GM04503 (cell line): ENCODE measurements at places on chromosomes 6 and 20.
A peak's percentile ranks its signal among the peaks of the same experiment; 100 is the strongest.

DNA sequence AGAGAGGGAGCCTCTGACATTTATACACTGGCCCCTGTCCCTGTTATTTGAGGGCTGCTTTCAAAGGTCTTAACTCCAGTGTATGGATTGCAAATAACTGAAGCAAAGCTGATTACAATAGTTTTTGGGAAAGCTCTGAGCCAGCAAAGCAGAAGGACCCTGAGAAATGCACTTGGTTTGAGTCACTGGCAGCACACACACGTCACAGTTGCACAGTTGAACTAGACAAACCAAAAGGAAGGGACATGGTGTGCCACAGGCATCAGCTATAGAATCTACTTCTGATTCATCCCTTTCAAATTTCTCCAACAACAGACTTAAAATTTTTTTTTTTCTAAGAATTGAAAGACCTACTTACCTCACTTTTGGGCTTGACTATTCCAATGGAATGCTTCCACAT lies 56.4 kb downstream of the SNRNP48 start:
- no peak for DNase-seq

- DNase-seq, result no peak
These were observed 77.7 kb downstream of the EFHC1 start for GRCh38 chr6:52497652-52498408.

DNA sequence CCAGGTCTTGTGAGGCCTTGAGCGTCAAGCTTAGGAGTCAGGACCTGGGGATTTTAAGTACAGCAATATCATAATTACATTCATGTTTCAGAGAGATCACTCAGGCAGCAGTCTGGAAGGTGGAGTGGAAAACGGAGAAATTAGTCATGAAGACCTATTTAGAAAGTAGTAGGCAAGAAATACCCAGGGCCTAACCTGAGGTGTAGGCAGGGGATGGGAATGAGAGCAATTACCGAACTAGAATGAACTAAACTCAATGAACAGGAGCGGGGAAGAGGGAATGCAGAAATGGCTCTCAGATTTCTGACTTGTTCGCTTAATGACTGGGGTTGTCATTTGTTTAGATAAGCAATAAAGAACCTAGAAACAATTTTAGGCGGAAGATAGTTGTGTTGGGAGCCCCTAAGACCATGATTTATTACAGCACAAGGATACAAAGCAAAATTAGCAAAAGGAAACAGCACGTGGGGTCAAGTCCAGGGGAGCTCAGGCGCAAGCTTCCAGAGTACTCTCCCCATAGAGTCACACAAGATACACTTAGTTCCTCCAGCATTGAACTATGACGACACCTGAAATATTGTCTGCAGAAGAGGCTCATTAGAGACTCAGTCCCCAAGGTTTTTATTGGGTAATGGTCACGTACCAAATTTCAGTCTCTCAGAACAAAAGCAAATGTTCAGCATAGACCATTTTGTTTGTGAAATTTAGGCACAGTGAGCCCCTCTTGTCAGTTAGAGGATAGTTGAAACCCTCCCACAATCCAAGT lies 178.8 kb upstream of the AKAP12 start:
- DNase-seq, result no peak

DNA sequence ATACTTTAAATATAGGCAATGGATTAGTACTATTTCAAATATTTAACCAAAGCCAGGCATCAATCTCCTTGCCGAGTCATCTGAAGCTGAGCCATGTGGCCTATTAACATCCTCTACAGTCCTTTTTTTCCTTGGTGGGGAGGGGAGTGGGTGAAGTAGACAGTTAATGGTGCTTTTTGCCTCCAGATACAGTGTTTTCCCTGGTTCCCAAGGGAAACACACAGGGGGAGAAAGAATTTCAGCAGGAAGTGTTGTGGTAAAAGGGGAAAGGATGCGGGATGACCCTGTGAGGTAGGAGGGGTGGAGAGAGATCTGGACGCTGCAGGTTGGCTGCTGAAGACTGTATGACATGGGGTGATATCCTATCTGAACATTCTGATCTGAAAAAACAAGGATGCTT lies 9.6 kb downstream of the CLDN20 start:
- peak; percentile 42 for DNase-seq

GRCh38 chr20:44288252-44288651 lies 22.8 kb downstream of the FITM2 start:
- no peak for DNase-seq

- DNase-seq, result no peak
These were observed 38.2 kb upstream of the SLCO4A1 start for GRCh38 chr20:62603907-62604785.

DNA sequence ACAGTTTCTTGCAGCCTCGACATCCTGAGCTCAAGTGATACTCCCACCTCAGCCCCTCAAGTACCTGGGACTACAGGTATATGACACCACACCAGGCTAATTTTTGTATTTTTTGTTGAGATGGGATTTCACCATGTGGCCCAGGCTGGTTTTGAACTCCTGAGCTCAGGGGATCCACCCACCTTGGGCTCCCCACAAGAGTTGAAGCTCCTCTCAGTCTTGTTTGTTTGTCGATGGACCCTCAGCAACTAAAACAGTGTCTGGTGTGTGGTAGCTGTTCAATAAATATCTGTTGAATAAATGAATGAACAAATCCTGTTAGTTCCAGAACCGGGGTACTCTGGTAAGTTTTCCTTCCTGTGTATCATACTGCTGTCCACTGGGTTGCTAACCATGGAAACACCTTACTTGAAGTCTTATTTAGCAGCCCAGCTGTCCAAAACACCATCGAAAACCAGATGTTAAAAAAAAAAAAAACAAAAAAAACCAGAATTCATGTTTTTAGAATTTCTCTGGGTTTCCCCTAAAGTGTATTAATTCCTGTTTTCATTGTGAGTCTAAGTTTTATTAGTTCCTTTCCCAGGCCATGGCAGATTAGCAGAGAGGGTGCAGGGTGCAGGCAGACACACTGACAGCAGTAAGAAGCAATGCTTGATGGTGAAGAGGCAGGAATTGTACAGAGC lies 7.8 kb upstream of the EZR start:
- no peak for DNase-seq

GRCh38 chr20:18822832-18823231 lies 9.2 kb downstream of the SCP2D1 start:
- no peak for DNase-seq

GRCh38 chr20:31604567-31605030 lies 490 bp upstream of the ID1 start:
- DNase-seq, result no peak

GRCh38 chr6:26234421-26235301 lies 130.3 kb upstream of the BTN3A2 start:
- peak; percentile 38 for DNase-seq

GRCh38 chr6:134908906-134909516 lies 40.9 kb downstream of the ALDH8A1 start:
- peak; percentile 100 for DNase-seq

DNA sequence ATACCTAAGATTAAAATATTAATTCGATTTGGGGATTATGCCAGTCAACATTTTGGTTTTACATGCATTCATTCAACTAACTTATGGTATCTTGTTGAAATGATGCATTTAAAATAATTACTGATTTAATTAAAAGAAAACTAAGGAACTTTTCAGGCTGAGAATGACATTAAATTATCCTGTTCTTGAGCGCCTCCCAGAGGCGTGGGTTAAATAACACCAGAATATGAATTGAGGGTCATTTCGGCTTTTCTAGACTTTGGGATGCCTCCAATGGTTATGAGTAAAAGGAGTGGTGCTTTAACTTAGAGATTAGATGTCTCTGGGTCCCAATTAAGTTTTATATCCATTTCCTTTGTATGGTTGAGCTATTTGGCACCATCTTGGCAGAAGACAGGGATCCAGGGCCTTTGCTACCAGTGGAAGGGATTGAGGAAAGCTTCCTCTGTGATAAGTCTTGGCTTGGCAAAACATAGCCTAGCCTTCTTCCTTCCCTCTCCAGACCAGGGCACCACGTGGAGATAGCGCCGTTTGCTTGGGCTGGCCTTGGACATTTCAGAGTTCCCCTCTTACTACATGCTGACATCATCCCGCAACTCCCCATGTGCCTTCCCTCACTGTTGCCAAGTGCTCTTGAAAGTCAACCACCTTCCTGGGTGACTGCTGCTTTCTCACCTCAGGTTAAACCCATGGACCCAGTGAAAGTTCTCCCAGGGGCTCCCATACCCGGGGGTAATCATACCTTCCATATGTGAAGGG lies 28.7 kb downstream of the GNAS start:
- no peak for DNase-seq

DNA sequence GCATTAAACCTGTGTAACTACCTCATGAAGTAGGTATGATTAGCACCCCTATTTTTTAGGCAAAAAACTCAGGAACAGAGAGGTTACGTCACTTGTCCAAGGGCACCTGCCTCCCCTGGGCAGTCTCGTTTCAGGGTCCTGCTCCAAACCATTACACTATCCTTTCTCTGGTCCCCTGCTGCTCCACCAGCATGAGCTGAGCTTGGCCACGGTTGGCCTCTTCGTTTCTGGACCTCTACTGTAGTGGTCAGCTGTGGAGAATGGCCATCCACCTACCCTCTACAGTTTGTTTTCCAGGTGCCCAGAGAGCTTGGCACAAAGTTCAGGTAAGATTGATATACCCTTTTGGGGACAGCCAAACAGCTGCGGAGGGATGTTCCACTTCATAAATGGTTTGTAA lies 16.8 kb downstream of the COX4I2 start:
- DNase-seq, result no peak

DNA sequence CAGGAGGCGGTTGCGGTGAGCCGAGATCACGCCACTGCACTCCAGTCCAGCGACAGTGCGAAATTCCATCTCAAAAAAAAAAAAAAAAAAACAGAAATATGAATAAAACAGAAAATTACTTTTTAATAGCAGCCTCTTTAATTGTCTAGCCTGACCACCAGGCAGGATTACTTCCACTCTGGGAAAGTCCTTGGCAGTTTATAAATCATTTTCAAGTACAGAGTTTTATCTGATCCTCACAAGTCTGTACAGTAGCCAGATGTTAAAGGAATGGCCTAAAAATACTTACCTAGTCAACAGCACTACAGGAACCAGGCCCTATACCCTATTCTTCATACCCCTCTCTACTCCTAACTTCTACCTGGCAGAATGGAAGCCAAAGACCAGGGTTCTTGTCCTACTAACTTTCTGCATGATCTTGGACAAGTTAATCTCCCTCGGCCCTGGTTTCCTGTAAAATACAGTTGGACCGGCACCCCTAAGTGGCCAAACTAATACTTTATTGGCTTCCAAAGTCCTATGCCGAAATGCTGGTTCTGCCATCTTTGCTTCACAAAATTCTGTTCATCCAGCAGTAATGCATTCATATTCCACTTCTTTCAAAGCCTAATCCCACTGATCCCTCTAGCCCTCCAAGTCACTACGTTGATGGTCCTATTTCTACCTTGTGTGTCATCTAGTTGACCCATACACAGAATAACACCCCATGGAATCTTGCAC lies 1.9 kb downstream of the EIF2S2 start:
- no peak for DNase-seq

GRCh38 chr6:133447924-133448323 lies 206.8 kb downstream of the EYA4 start:
- no peak for DNase-seq

DNA sequence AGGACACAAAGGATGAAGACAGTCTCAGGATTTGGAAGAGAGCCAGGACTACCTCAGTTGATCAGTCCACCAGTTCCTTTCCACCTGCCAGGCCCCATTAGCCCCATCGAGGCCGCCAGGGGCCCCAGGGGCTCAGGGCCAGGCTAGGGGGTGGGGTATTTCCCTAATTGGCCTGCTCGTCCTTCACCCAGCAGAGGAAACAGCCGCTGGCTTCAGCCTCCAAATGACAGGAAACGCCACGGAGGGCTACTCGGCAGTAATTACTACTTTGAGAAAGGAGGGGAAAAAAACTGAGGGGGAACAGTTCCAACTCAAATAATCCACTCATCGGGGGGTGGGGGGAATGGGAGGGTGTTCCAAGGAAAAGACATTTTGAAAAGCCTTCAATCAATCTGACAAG lies 42.7 kb downstream of the MAFB start:
- no peak for DNase-seq

GRCh38 chr6:45712786-45713185 lies 302.9 kb downstream of the CLIC5 start:
- no peak for DNase-seq
